ENCODE measurements at places on chromosomes 3 and 15.
A peak's percentile ranks its signal among the peaks of the same experiment; 100 is the strongest.

DNA sequence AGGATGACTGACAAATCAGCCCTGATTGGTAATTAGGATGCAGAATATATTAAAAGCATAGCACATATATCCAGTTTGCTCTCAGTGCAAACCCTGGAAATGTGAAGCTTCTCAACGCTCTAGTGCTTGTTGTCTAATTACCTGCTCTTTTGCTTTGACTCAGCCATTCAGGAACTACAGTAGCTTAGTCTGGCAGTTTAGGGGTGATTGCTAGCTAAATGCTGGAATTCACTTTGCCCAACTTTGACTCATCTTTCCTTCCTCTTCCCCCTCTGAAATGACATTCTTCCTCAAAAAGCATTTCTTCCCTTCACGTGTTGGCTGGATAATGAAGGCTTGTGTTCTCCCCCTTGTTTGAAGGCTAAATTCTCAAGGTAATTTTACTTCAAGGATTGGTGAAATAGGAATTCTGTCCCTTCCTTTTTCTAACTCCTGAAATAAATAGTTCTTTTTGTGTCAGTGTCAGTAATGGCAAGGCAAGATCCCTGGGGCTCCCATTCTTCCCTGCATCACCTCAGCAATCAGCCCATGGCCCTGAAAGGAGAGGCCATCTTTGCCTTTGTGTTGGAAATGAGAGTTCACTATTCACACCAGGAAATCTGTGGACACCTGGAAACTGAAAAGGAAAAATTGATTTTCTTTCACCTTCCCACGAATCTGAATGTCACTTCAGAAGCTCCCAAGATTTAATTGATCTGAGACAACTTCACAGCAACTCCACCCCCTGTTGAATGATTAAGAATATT is 103.6 kb downstream of the ECT2 start:
- no peak for DNase-seq

- DNase-seq: no peak
Measured at GRCh38 chr15:88187195-88187594, 69.3 kb downstream of the NTRK3 start.

GRCh38 chr3:51891242-51892039 is 11.7 kb downstream of the IQCF1 start:
- no peak for DNase-seq

DNA sequence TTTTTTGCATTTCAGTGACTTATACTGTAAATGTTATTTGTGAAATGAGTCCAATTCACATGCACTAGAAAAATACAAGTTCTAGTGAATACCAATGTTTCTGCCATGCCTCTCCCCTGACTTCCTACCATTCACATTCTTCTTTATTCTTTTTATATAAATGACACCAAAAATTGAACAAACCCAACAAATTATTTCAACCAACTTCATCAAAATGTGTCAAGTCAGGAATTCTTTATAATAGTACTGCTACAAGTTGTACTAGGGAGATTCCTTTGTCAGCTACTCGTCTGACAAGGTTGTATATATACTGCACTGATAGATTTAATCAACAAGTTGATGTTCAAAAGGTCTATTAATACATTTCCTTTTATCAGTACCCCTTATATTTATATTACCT is 3.0 kb downstream of the TBL1XR1 start:
- no peak for DNase-seq

DNA sequence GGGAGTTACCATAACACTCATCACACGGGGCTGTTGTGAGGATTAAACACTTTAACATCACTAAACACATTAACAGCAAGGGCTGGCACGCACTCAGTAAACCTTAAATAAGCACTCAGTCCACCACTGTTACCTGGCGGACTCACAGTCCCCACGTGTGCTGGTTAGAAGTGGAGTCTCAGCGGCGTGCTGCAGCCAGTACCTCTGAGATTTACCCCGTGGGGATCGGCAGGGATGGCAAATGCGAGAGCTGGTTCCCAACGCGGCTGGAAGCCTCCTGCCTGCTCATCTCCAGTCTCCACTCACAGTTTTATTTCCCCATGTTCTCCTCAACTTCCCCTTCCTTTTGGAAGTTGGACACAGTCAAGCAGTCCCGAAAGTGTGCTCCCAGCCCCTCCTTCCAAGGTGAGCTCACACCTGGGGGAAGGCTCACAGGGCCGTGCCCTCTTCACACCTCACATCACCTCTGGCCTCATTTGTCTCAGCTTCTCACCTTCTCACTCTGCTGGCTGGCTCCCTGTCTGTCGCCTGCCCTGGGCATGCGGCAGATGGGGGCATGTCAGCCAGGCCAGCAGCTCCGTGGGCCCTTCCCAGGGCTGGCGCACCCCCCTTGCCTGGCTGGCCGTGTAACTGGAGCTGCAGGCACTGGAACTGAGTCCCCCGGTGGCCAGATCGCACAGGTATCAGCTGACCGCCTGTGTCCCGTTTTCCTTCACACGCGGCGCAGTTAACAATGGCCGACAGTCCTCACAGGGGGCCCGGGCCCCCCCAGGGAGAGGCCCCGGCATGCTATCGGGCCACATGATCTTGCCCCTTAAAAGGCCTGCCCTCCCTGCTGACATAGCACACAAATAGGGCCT is 87.1 kb downstream of the WNT7A start:
- DNase-seq: no peak

DNA sequence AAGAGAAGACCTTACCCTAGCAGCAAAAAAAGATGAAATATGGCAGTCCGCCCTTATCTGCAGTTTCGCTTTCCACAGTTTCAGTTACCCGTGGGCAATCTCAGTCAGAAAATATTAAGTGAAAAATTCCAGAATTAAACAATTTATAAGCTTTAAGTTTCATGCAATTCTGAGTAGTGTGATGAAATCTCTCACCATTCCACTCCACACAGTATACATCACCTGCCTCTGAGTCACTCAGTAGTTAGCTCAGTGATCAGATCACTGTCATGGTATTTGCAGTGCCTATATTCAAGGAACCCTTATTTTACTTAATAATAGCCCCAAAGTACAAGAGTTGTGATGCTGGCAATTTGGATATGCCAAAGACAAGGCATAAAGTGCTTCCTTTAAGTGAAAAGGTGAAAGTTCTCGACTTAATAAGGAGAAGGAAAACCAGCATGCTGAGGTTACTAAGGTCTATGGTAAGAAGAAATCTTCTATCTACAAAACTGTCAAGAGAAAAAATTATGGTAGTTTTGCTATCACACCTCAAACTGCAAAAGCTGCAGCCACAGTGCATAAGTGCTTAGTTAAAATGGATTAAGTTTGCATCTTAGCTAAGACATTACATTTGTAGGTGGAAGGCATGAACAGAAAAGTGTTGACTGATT is 48.1 kb downstream of the HSPBAP1 start:
- no peak for DNase-seq

DNA sequence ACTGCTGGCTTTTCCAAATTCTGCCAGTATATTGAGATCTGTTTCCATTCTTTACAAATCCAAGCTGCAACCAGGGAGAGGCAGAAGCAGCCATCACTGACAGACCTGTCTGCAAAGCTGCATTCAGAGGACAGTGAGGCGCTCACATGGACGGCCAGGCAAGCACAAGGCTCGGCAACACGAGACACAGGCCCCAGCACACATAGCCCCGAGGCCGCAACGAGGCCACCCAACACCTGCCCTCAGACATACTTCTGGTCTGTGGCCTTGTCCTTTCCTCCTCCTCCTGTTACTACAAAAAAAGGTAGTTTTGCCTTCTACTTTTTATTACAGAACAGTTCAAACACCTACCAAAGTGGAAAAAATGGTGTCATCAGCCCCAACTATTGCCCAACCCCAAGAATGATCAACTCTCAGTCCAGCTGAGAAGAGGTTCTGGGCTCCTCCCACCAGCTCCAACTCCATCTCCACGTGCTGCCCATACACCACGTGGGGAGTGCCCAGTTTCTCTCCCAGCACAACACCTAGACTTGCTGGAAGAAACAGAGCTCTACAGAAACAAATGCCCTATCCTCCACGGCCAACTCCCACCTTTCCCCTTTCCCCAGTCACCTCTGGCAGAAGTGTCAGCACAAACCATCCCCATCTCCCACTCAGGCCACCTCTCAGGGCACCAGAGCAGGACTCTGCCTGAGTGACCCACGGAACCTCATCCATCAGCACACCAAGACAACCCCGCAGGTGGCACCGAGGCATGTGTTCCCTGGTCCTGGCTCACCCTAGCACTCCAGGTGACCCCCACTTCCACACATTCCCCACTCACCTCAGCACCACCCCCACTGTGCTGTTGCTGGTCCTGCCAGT is 7.4 kb downstream of the ZXDC start:
- DNase-seq: no peak

- DNase-seq: no peak
Measured at GRCh38 chr3:41106691-41107090, 92.6 kb upstream of the CTNNB1 start.

- DNase-seq: no peak
Measured at GRCh38 chr3:30123224-30123623, 483.2 kb upstream of the TGFBR2 start.

DNA sequence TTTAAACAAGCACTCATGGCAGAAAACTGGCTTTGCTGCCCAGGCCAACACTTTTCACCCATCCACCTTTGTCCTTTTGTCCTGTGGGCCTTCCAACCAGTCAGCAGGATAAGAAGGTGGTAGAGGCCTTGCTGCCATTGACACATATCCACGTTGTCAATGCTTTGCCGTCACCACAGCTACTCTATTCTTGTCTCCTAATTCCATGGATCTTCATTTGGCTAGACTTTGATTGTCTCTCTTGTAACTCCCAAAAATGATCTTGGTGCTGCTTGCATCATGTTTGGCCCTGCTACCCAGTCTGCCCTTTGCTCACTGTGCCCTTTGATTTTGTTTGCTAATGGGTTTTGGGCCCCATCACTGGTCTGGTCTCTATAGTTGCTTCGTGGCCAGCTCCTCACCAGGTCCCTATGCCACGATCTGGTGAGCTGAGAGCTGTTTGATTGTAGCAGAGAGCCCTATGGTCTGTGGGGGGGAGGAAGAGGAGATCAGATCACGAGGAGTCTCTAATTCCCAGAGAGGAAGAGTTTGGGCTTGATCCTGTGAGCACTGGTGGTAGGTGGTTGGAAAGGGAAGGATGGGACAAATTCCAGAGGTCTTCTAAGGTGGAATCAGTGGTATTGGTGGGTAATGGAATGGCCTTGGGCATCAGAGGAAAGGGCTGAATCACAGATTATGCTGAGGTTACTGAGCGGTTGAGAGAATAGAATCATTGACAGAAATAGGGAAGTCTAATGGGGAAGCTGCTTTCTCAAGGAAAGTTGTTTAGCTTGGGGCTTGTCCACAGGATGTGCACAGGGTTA is 40.3 kb downstream of the ABHD2 start:
- no peak for DNase-seq

DNA sequence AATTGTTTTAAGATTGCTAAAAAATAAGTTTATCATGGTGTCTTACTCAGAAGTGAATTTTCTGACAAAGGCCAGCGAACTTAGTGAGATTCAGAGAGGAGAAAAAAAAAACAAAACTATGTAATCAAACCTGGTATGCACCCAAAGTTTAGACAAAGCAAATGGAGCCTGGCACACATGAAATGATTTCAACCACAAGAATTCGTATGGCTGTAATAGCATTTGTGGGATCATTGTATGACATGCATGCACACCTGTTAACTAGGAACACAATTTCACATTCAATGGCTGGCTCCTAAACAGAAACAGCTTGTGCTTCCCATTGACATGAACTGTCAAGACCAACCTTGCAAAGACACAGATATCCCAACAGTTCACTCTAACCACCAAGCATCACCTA is 94.6 kb downstream of the ZIC4 start:
- no peak for DNase-seq

DNA sequence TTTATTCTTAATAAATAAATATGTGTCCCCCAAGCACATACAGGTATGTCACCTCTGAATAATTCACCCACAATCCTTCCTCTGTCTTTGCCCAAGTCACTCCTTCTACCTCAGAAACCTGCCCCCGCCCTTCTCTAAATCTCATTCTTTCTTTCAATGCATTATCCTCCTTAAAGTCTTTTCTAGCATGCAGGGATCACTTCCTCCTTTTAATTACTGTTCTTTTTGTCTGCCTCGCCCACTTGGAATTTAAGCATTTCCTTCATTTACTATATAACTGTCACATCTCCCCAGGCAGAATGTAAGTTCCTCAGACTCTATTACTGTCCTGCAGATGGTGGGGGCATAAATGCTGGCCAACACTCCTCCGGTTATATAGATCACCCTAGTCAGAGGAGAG is 7.8 kb downstream of the CCDC80 start:
- DNase-seq: no peak

DNA sequence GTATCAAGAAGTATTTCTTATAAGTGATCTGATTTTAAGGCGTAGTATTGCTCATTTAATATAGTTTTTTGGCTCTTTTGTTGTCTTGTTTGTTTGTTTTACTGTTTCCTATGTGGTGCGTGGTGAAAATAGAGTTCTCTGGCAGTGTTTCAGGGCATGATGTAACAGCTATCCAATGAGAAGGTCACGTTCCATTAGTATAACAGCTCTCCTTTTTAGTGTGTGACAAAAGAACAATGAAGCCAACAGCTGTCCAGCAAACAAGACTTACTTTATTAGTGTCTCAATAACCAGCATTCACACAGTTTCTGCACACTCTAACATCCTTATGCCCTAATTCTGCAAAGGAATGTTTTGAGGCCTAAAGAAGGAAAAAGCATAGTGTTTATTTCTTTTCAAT is 127.9 kb downstream of the SLC25A26 start:
- DNase-seq: no peak

- DNase-seq: no peak
Measured at GRCh38 chr3:45011756-45012508, 14.2 kb upstream of the CLEC3B start.

DNA sequence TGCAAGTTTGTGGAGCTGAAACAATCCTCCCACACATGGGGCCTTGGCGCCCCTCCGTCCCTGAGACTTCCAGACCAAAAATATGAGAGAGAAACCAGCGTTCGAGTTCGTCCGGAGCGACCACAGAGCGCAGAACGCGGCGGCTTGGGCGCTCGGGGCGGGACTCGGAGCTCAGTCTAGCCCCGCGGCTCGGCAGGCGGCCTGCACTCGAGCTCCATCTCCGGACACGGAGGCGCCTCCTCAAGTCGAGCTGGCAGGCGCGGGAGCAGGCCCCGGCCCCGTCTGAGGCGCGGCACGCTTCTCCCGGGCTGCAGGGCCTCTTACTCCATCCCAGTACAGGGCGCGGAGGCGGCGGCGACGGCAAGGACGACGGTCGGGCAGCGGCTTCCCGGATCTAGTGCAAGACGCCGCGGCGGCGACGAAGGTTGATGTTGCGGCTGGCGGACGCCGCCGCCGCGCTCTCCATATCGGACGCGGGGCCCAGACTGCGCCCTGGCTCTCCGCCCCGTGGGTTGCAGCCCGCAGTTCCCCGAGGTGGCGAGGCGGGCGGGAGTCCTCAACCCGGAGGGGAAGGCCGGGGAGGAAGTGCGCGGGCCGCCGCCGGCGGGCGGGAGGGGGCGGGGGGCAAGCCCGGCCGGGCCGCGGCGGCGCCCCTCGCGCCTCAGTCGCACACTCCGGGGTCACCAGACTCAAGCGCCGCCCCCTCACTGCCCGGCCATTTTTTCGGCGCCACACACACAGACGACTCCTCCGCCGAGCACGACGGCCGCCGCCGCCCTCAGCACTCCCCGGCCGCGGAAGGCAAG is 674 bp downstream of the MSL2 start:
- peak; percentile 66 for DNase-seq
